ENCODE measurements at places on chromosomes 11 and 22.

- no peak for DNase-seq
These were observed 943 bp downstream of the CSF2RB start for GRCh38 chr22:36914390-36914752.

- no peak for DNase-seq
These were observed at the start of gene CDKN1C for GRCh38 chr11:2885678-2886081. Gene CDKN1C (minus strand): TSS chr11:2885775. CDS start chr11:2885456, 319 bp downstream.

- no peak for DNase-seq
These were observed 282.3 kb downstream of the KIRREL3 start for GRCh38 chr11:126718276-126718675.

DNA sequence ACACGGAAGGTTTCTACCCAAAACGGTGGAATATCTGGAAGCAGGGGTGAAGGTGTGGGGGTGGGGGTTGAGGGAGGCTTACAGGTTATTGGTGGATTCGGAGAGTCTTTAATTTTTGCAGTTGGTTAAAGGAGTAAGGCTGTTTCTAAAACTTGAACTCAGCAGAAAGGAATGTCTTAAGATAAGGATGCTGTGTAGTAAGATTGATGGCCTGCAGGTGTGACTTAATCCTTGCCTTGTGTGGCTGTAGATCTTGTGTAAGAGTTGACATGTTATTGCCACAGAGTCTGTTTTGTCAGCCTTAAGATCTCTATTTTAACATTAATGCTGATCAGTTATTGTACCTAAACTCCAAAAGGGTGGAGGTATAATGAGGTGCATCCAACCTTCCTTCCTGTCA is 16.4 kb upstream of the OR6M1 start:
- no peak for DNase-seq

- no peak for DNase-seq
These were observed 1.3 kb downstream of the MACROD1 start for GRCh38 chr11:64164392-64165312.

- peak; percentile 68 for DNase-seq
These were observed 3.3 kb downstream of the PCF11 start for GRCh38 chr11:83159902-83160865.

DNA sequence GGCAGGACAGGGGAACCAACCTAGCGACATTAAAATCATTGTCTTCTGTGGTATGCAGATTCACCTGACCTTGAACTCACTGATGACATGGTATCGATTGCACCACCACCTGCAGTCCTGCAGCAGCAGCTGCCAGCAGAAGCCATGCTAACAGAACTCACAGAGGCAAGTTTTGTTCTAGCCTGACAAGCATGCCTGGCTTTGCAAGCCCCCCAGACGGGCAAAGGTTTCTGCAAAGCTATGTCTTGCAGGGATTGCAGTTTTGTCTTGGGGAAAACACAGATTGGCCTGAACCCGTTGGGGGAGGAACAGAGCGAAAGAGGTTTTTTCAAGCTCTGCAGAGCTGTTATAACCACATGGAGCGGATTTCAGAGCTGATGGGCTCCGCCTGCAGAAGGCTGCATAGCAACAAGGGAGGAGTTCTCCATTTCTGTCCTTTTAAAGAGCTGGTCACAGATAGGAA is 221.0 kb downstream of the HIPK3 start:
- DNase-seq: no peak

GRCh38 chr11:35796562-35796961 is 134.0 kb downstream of the TRIM44 start:
- no peak for DNase-seq

DNA sequence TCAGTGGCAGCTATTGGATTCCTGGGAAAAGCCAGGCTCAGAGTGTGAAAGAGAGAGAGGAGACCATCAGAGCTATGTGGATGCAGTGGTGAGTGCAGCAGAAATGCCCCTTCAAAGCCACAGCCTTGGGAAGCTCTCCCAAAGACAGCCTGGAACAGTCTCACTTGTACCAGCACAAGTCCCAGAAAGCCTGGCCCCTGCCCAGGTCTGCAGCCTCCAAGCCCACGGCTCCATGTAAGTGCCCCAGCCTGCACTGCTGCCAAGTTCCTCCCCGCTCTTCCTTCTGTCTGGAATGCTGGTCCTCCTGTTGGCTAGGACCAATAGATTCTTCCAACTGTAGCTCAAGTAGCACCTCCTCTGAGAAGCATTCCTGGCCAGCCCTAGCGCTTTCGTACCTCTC is 539.7 kb downstream of the MIAT start:
- DNase-seq: no peak

- no peak for DNase-seq
These were observed 1526.1 kb downstream of the FAM181B start for GRCh38 chr11:81207421-81208054.

DNA sequence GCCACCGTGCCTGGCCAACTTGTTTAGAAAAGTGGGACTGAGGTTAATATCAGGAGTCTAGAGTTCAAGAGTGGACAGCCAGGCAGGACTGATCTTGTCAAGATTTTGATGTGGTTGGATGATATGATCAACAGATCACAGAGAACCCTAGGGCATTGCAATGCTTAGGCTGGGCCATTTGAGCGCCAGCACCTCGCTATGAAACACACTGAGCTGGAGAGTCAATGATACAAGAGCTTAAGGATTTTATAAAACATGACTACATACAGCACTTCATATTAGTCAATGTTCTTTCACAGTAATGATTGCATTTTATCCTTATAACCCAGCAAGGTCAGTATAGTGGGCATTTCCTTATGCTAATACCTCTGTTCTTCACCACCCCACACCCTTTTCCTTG is 15.4 kb upstream of the PEX26 start:
- no peak for DNase-seq

GRCh38 chr22:24727218-24727851 is 47.2 kb downstream of the PIWIL3 start:
- peak; percentile 53 for DNase-seq

- no peak for DNase-seq
These were observed 2.6 kb downstream of the GGA1 start for GRCh38 chr22:37611207-37611606.

DNA sequence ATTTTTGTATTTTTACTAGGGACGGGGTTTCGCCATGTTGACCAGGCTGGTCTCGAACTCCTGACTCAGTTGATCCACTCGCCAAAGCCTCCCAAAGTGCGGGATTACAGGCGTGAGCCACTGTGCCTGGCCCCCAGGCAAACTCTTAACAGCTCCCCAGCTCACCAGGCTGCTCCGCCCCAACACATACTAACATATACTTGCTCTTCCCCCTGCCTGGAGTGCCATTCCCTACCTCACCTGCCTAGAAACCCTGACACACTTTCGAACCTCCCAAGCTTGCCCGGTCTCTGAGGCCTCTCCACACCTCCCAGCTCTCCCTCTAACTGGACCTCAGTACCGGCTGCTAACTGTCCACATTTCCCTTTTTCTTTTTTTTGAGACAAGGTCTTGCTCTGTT is 8.5 kb downstream of the MAP4K2 start:
- no peak for DNase-seq

- DNase-seq: no peak
These were observed 1071.2 kb downstream of the LRRC4C start for GRCh38 chr11:40388097-40388818.

GRCh38 chr22:41382098-41382578 is 396 bp downstream of the TEF start:
- no peak for DNase-seq

DNA sequence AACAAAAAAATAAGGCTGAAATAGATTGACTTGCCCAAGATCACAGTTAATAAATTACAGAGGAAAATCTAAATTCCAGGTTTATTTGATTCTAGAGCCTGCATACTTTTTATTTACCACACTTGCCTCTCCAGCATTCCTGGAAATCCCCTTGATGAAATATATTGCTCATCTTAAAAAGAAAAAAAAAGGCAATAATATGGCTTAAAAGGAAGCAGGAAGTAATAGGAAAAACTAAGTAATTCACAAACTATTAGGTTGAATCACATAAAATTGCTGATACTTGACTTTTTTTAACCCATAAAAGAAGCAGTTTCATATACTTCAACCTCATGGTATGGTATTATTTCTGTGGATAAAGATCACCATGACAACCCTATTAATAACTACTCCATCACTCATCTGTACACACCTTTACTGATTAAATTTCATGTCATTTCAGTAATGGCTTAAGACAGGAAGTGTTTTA is 52.9 kb downstream of the COPB1 start:
- DNase-seq: no peak

- DNase-seq: no peak
These were observed 4.4 kb downstream of the DUSP8 start for GRCh38 chr11:1567721-1568100.

All from epithelial cell of prostate (primary cell).